ENCODE measurements at places on chromosomes 1 and 21.

GRCh38 chr1:223243441-223244050, 100.5 kb upstream of the TLR5 start:
- no peak for DNase-seq

DNA sequence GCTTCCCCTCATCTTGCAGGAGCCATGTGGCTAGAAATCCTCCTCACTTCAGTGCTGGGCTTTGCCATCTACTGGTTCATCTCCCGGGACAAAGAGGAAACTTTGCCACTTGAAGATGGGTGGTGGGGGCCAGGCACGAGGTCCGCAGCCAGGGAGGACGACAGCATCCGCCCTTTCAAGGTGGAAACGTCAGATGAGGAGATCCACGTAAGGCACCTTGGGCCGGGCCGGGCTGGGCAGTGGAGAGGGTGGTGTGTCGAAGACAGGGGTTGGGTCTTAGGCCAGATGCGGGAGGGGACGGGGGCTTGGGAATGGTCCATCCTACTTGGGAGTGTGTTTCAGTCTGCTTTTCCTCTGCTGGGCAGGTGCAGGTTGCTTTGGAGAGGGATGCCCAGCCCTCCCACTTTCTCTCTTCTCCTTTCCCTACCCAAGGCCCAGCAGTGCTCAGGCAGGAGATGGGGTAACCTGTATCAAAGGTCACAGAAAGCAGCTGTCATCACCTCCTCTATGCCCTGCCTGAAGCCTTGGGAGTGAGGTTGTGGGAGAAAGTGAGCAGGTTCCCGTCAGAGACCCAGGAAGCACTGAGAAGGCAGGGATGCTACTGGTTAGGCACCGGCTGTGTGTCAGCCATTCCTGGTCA, 18.9 kb downstream of the EPHX1 start:
- no peak for DNase-seq

DNA sequence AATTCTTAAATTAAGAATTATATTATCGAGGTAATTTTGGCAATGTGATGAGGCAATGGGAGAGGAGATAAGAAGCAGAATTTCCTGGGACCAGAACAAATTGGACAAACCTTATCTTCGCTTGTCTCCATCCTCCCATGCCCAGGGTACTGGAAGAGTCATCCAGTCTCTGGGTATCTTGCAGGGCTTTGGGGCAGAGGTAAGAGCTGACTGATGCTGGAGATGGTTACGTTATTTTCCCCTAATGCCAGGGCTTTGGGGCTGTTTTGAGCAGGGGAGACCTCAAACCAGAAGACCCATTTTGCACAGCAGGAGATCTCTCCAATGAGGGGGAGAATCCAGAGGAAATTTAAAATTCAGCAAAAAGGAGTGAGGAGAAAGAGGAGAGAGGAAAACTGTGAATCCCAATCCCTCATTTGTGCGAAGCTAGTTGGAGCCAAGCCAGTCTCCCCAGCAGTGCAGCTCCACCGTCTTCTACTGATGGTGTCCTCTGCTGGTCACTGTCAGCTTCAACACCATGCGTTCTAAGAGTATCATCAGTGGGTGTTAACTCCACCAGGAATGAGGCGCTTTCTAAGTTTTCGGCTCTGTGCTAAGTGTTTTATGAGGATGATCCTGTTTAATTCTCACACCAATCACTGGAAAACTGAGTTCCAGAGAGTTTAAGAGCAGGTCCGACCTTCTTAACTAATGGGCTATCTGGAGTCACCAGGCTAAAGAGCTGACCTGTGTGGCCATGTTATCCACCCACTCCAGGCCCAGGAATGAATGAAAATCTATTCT, 86.8 kb upstream of the CD34 start:
- no peak for DNase-seq

DNA sequence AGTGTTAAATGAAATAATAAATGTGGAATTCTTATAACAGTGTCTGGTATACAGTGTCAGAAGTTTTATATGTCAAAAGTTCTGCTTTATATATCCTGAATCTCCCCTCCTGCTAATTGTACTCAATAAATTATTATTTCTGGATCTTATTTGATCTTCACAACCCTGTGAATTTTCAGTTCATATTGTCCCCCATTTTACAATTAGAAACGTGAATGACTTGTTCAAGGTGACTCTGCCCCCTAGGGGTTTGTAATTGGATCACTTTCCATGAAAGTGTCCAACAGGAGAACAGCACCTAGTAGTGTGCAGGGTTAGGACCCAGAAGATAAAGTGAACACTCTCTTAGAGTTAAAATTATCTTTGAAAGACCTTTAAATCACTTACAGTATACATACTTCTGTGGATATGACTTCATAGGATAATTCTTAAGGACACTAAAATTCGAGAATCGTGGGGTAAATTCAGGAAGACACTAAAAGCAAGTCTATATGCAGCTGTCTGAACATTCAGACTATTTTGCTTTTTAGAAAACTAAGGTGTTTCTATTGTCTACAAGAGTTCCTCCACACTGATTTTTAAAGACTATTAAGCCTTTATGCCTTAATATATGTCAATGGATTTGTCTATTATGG, 4.5 kb upstream of the DDR2 start:
- DNase-seq: no peak

GRCh38 chr1:201667479-201667878, 128.6 kb downstream of the NAV1 start:
- no peak for DNase-seq

DNA sequence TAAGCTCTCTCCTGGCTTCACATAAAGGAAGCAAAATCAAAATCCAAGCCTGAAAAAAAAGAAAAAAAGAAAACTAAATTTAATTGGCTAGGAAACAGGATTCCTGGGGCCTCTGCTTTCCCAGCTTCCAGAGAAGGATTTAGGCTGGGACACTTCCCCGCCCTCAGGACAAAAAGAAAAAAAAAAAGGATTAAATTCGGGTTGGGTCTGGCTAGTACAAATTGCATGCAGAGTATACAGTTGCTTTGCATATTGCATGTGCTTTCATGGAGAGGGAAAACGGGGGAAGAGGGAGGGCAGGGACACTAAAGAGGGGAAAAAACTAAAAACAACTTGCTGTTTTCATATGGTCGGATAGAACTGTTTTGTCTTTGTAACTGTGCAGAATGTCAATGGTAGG, 42.7 kb downstream of the OLIG1 start:
- no peak for DNase-seq

DNA sequence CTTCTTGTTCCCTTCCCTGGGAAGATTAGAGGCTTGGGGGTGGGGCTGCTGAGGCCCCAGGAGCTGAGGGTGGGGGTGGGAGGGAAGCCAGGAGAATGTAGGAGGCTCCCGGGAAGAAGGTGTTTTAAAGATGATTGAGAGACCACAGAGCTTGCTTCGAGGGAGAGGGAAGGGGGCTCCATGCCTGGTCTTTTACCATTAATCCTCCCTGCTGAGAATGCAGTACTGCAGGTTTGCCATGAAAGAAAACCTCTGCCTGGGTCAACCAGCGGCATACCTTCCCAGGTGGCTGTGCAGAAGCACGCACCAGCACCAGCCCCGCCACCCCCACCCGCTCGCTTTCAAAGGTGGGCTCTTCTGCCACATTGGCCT, 15.4 kb downstream of the ABCA4 start:
- DNase-seq: no peak

- DNase-seq: no peak
Observed at GRCh38 chr1:208534599-208534897, 290.4 kb upstream of the PLXNA2 start.

- no peak for DNase-seq
Observed at GRCh38 chr1:7331926-7332535, 439.1 kb upstream of the VAMP3 start.

- no peak for DNase-seq
Observed at GRCh38 chr1:23696335-23696989, 4.9 kb downstream of the RPL11 start.

GRCh38 chr1:29698033-29698432, 461.7 kb downstream of the PTPRU start:
- no peak for DNase-seq

GRCh38 chr1:101247404-101248287, 10.8 kb downstream of the S1PR1 start:
- DNase-seq: no peak

- DNase-seq: no peak
Observed at GRCh38 chr1:24619376-24619775, 23.7 kb upstream of the SRRM1 start.

- DNase-seq: no peak
Observed at GRCh38 chr1:1270813-1271212, 2.8 kb downstream of the UBE2J2 start.

- no peak for DNase-seq
Observed at GRCh38 chr1:108034396-108034795, 69.4 kb upstream of the VAV3 start.

- no peak for DNase-seq
Observed at GRCh38 chr1:212413902-212414327, 771 bp downstream of the PACC1 start.

- no peak for DNase-seq
Observed at GRCh38 chr1:244162786-244163530, 111.9 kb downstream of the ZBTB18 start.

DNA sequence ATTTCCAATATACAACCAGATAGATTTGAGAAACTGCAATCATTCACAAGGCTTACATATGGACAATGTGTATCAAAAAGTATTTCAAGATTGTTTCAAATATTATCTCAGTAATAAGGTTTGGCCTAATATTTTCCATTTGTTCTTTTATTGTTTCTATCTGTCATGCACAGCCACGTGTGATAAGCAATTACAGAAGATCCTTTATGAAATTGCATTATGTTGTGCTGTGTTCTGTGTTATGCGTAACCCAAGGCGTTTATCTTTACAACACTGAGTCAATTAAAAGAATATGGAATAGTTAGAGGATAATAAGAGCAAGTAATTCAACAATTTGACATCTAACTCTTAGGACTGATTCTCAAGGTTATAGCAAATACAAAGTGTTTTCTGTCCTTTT, 1009.3 kb upstream of the PRMT6 start:
- DNase-seq: no peak

DNA sequence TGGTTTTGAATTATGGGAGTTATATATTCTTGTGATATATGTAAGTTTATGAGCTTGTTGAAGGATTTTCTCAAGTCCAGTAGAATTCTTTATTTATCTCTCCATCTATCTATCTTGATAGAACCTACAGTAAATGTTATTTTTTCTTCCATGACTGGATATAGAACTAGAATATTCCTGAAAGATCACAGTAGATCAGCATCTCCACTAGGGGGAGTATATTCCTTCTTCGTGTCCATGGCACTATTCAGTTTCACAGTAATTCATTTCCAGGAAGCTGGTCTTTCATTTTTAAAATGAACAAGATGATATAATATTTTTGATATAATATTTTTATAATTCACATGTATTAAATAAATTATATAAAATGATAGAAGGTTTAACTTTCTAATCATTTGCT, 18.8 kb downstream of the TMPRSS15 start:
- DNase-seq: no peak

DNA sequence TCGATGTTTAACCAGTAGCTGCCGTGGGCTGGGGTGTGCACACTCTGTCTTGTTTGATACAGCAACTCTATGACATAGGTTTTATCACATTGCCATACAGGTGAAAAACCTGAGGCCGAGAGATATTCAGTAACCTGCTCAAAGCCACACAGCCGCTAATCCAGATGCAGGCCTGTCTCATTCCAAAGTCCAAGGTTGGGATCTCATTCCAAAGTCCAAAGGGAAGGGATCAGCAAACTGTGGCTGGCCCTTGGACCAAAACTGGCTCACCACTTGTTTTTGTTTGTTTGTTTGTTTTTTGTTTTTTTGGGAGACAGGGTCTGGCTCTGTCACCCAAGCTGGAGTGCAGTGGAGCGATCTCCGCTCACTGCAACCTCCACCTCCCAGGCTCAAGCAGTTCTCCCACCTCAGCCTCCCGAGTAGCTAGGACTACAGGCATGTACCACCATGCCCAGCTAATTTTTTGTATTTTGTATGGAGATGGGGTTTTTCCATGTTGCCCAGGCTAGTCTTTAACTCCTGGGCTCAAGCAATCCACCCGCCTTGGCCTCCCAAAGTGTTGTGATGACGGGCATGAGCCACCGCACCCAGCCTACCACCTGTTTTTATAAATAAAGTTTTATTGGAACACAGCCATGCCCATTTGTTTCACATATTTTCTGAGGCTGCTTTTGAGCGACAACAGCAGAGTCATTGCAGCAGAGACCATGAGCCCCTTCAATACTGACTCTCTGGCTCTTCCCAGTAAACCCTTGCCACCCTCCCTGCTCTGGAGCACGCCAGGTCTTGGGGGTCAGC, 163.4 kb upstream of the TMEM51 start:
- no peak for DNase-seq

DNA sequence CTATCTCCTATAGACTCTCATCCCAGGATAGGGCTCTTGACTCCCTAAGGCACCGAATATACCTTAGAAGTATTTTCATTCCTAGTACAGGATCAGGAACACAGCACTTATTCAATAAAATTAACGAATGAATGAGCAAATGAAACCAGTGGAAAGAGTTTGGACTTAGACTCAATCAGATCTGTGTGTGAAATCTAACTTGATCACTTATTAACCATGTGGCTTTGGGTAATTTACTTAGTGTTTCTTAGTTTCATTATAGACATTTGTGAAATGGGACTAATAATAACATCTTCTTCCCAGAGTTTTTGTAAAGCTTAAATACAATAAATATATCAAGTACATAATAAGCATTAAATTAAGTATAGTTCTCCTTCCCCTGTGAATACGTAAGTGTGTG, 230.1 kb downstream of the ADGRL2 start:
- no peak for DNase-seq

DNA sequence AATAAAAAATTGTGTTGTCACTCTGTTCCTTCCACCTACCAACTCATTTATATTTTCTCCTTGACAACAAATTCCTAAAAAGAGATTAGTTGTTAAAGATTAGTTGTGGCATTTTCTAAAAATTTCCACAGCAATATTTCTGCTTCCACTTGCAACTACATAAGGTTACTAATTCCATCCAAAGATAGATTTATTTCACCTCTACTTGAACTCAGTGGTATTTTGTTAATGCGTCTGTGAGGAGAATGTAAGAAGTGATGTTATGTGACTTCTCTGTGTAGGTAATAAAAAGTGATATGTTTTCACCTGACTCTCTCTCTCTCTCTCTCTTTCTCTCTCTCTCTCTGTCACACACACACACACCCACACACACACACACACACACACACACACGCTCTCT, 1104.8 kb downstream of the AMY1C start:
- DNase-seq: no peak

- DNase-seq: peak; percentile 76
Observed at GRCh38 chr1:42035205-42035829, 116.6 kb upstream of the HIVEP3 start.
